ENCODE measurements at places on chromosomes 16 and 17. TPM values are rescaled to one million over a fixed set of nuclear protein-coding genes. Genes with fewer than 3 reads are reported as not detected.

Gene SRCAP
- total RNA-seq: 19.2 TPM

Gene ZFP3
- 3.5 TPM for total RNA-seq

Gene RNF112
- total RNA-seq: 0.29 TPM

Gene ABCA5
- total RNA-seq: 15.9 TPM

Gene SEZ6
- not detected for total RNA-seq

Gene CAMTA2
- total RNA-seq: 19.2 TPM

Gene WWP2
- total RNA-seq: 46.7 TPM

Gene DNAH9
- total RNA-seq: not detected

Gene ZNF597
- 2.9 TPM for total RNA-seq
